Retinal pigment epithelial cell (primary cell): ENCODE measurements at places on chromosomes 12 and 14.

DNA sequence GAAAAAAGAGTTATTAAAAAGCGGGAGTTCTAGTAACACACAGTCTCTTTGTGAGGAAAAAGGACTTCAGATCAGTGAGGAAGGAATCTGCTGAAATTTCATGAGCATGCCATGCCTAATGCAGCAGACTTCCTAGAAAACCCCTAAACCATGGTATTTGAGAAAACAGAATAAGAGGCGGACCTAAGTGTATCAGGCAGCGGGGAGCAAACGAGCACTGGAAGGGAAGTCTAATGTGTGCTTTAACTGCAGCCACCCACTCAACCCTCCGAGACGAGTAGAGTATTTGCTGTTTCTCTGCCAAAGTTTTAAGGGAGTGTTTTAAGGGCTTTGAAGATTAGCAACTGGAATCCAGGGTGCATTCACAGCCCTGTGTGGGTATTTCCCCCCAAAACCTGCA is 36.5 kb downstream of the ACADS start:
- DNase-seq: peak; percentile 34

- no peak for DNase-seq
Measured at GRCh38 chr14:75753696-75754095, 92.7 kb downstream of the TTLL5 start.

GRCh38 chr12:15735837-15736615 is 53.2 kb downstream of the EPS8 start:
- DNase-seq: no peak

- DNase-seq: no peak
Measured at GRCh38 chr12:56160193-56160763, 2.1 kb downstream of the MYL6 start.

DNA sequence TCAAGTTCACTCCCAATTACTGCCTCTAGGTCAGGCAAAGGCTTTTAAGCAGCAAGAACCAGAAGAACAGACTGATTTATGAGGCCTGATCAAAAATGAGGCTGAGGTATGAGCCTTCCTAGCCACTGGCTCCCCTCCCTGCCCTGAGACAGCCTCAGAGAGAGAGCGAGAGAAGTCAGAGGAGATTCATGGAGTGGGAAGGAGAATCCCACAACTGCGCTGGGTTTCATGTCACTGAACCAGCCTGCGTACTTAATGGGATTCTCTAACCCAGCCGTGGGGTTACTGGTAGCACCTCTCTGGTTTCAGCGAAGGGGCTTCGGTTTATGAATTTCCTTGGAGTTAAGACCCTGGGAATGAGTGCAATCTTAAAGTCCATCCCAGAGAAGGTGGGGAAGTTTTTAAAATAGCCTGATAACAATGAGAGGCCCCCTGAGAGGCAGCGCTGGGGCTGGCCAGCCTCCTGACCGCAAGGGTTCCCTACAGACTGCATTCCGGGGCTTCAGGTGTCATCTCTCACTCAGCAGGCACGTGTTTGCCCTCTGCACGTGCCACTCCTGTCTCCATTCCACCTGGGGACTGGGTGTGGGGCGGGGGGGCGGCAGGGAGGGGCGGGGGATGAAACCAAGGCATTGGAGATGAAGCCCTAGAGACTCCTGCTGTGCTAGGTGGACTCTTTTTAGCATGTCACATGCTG is 6.1 kb upstream of the GPRC5A start:
- DNase-seq: no peak

- DNase-seq: no peak
Measured at GRCh38 chr12:58359084-58359483, 417.7 kb downstream of the ATP23 start.

- DNase-seq: no peak
Measured at GRCh38 chr12:46908236-46908935, 82.6 kb upstream of the SLC38A4 start.

DNA sequence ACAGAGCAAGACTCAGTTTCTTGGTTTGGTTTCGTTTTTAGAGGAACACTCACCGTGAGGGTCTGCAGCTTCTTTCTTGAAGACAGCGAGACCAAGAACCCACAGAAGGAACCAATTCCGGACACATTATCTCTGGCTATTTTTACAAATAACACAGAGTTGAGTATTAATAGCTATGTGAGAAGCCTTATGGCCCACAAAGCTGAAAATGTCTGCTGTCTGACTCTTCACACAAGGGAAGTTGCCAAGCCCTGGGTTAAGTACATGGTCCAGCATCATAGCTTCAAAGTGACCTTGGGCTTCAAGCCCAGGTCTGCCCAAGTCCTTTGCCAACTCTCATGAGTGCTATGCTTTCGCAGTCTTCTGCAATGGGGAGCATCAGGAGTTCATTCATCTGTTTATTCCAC is 2.6 kb upstream of the LGMN start:
- DNase-seq: peak; percentile 3

DNA sequence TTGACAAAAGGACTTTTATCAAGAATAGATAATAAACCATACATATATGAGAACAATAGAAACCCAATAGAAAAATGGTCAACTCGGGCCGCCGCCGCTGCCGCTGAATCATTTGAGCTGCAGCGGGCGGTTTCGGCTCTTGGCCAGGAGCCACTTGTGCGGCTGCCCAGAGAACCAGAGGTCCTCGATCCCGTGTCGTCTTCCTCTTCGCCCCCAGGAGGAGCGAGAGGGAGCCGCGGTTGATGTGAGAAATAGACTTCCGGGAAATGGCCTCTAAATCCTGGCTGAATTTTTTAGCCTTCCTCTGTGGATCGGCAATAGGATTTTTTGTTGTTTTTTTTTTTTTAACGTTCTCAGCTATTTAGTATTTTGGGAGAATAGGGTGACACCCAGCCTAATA is 44.8 kb downstream of the CPSF6 start:
- peak; percentile 20 for DNase-seq

- DNase-seq: no peak
Measured at GRCh38 chr12:24328261-24328660, 378.8 kb upstream of the SOX5 start.

- no peak for DNase-seq
Measured at GRCh38 chr12:9120487-9121184, 4.9 kb upstream of the A2M start.

DNA sequence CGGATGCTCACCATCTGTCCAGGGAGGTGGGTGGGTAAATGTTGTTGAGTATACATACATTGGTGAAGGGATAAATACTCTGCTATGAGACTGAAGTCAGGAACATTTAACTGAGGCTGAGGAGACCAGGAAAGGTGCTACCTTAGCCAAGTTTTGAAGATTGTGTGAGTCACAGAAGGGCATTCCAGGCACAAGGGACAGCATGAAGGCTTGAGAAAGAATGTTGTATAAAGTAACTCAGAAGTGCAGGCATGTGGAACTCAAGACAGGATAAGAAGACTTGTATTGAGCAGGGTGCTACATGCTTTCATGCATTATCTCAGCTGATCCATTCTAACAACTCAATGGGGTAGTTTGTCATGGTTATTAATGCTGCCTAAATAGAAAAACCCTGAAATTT is 112.7 kb downstream of the IPO8 start:
- DNase-seq: no peak

GRCh38 chr12:14902465-14902864 is 16.8 kb upstream of the MGP start:
- no peak for DNase-seq

DNA sequence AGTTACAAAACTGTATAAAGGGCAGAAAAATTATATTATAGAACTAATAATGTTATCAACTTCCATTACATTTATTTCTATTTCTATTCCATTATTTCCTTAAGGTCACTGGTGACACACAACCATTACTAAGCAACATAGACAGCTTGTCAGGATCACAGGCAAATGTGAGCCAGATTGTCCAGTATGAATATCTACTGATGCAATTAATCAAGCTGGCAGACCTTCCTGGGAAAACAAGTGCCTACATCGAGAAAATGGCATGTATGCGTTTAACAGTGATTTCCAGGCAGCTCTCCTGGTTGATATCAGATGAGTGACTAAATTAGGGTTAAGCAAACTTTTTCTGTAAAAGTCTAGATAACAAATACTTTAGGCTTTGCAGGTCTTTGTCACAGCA is 36.9 kb upstream of the TSPAN8 start:
- DNase-seq: no peak

GRCh38 chr14:91582761-91583160 is 72.7 kb upstream of the PPP4R3A start:
- no peak for DNase-seq

GRCh38 chr14:42626986-42627385 is 1020.3 kb downstream of the LRFN5 start:
- DNase-seq: peak; percentile 13
